ENCODE measurements at places on chromosomes 4 and X.

DNA sequence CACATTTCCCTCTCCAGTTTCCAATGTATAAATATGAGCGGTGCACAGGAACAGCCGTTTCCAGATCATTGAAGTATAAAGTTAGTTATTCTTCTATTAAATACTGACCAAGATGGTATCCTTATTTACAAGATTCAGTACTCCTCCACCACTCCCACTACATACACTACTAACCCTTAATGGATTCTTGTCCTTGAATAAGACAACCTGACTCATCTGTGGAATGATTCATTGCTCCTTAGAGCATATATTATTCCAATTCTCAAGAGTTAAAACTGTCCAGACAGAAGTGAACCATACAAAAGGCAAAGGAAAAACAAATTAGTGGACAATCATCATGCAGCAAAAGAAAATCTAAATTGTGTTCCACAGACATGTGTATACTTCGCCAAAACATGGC is 373.3 kb downstream of the IDS start:
- no peak for DNase-seq

DNA sequence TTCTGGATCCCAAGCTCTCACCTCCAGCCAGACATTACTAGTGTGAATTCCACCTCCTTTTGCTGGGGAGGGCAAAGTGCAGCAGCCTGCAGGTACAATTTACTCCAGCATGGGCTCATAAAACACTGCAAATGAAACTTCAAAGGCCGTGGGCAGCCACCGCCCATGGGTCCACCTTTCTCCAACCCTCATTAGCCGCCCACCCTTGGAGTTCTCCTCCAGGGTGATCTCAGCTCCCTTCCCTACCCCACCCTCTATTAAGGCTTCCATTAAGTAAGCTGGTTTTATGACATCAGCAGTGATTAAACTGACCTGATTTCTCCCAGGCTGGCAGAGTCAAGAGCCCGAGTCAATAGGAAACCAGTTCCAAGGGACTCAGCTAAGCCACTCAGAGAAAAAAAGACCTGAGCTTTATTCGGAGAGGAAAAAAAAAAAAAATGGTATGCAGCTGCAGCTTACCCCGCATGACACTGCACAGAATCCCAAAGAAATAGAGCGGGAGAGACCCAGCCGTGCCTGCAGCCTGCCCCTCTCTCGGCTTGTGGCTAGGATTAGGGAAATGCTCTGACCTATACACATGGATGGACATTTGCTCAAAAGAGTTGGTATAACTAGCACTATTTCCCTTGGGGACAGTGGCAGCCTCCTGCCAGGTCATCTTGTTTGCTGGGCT is 319.6 kb downstream of the PTTG2 start:
- DNase-seq: no peak

DNA sequence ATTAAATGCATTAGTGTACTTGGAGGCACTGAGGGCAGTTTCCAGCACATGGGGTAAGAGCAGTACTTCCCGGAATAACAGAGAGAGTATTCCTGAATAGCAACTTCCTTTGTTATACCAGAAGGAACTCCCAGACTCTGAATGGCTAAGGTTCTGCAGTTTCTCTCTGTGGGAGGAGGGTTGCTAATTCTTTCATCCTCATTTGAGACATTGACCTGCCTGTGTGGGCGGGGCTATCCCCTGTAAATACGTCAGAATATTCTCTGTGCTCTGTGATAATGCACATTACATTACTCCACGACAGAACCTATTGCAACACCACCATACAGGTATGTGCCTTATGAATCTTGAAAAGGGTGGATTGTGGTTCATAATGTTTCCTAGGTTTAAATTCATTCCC is 52.7 kb downstream of the SPINK2 start:
- no peak for DNase-seq

DNA sequence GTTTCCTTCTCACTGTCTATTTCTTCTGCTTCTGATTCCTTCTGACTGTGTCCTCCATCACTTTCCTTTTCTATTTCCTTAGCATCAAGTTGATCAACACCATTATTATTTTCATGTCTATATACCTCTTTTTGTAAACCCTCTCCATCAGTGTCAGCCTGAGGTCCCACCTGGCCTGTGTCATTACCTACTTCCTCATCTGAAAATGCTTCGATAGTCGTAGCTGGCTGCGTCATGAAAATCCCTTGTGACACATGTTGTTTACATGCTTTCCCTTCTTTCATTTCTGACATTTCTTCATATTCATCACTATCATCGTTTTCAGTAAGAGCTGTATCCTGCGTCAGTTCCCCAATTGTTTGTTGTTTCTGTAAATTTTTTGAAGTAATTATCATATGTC is 39.6 kb downstream of the RPGR start:
- DNase-seq: no peak

DNA sequence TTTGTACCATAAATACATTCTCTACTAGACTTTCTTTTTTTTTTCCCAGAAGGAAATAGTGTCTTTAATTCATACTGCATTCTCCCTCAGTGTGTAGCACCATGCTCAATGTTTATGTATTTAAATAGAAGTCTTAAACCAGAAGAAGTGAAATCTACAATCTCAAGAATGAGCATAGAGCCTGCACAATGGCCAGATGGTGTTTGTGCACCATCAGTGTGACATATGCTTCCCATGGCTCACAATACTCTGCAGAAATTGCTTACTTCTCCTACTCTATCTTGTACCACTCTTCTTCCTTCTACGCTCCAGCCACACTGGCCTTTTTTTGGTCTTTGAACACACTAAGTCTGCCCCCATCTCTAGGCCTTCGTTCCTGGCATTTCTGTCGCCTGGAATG is 2.6 kb upstream of the DOCK11 start:
- no peak for DNase-seq

All from stimulated activated CD8-positive, alpha-beta memory T cell treated with anti-CD3 and anti-CD28 coated beads, Interleukin-12 subunit alpha, Interleukin-12 subunit beta, amount 100 ng/mL, for 1 hour (primary cell).